Mononuclear cell (primary cell): ENCODE measurements at places on chromosomes 7 and 10. TPM values are rescaled to one million over a fixed set of nuclear protein-coding genes. Genes with fewer than 3 reads are reported as not detected.

Gene TMEM139
- total RNA-seq = 0.10 TPM

Gene LRIT1
- total RNA-seq = not detected

Gene DIP2C
- total RNA-seq = 1.7 TPM

Gene SH2D4B
- total RNA-seq = 0.10 TPM

Gene AGAP3
- total RNA-seq = 23.6 TPM

Gene IFIT1
- total RNA-seq = 5.9 TPM

Gene EN2
- total RNA-seq = not detected

Gene ABCA13
- total RNA-seq = 0.21 TPM

Gene CAV1
- total RNA-seq = 1.5 TPM

Gene ZNF804B
- total RNA-seq = not detected

Gene ELN
- total RNA-seq = not detected

Gene ANKRD2
- total RNA-seq = not detected

Gene NRG3
- total RNA-seq = not detected

Gene ATP5MK
- 85.0 TPM for total RNA-seq

Gene SCART1
- 1.5 TPM for total RNA-seq

Gene MAD1L1
- total RNA-seq = 74.2 TPM

Gene RPS24
- total RNA-seq = 4,532 TPM

Gene CEP41
- 1.9 TPM for total RNA-seq

Gene CYP17A1
- not detected for total RNA-seq

Gene MRC1
- total RNA-seq = 0.21 TPM

Gene DGKI
- 0.21 TPM for total RNA-seq

Gene FRMPD2
- not detected for total RNA-seq

Gene PON3
- not detected for total RNA-seq

Gene TRPV5
- not detected for total RNA-seq

Gene EGFR
- 0.10 TPM for total RNA-seq

Gene CDC14C
- 0.21 TPM for total RNA-seq

Gene PRTFDC1
- total RNA-seq = 3.0 TPM

Gene HTRA1
- 2.2 TPM for total RNA-seq

Gene ARHGEF35
- total RNA-seq = 1.2 TPM

Gene ANXA8
- total RNA-seq = 0.31 TPM

Gene VSIR
- 240 TPM for total RNA-seq

Gene CELF2
- total RNA-seq = 135 TPM

Gene PODXL
- 0.21 TPM for total RNA-seq

Gene HIF1AN
- 17.0 TPM for total RNA-seq

Gene AKR1C4
- 0.21 TPM for total RNA-seq

Gene NKX2-3
- not detected for total RNA-seq

Gene TSPAN12
- not detected for total RNA-seq

Gene MRPL32
- 38.4 TPM for total RNA-seq

Gene TAS2R3
- 0.73 TPM for total RNA-seq

Gene PAPOLB
- total RNA-seq = not detected

Gene OR2A1
- not detected for total RNA-seq

Gene OR13A1
- 0.10 TPM for total RNA-seq

Gene CHST15
- total RNA-seq = 23.9 TPM

Gene UCN3
- not detected for total RNA-seq

Gene ANKRD61
- total RNA-seq = not detected

Gene ATG9B
- 3.6 TPM for total RNA-seq

Gene PALD1
- total RNA-seq = 0.52 TPM

Gene COL1A2
- total RNA-seq = 0.52 TPM

Gene PIK3AP1
- 49.0 TPM for total RNA-seq

Gene GOLGA7B
- total RNA-seq = 1.7 TPM

Gene ADK
- total RNA-seq = 34.2 TPM

Gene ADRA2A
- 0.21 TPM for total RNA-seq

Gene ZP3
- total RNA-seq = 1.7 TPM

Gene LRRC18
- total RNA-seq = not detected
